ENCODE measurements at places on chromosomes 4 and X.

DNA sequence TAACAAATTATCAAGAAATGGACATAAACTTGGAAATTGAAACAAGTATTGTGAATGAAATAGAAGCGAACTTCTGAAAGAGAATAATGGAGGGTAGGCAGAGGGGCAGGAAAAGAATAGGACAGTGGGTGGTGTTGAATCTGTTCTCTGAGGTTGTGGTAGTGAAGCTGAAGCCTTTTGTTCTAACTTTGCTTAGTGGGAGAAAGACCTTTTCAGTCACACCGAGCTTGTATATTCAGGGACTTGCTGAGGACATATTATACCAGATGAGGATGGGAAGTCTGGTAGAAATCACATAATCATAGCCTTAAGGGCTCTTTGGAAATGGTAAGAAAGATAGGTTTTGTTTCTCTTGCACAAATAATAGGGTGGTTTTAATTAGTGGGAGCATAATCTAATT is 115.4 kb upstream of the NDST4 start:
- no peak for DNase-seq

DNA sequence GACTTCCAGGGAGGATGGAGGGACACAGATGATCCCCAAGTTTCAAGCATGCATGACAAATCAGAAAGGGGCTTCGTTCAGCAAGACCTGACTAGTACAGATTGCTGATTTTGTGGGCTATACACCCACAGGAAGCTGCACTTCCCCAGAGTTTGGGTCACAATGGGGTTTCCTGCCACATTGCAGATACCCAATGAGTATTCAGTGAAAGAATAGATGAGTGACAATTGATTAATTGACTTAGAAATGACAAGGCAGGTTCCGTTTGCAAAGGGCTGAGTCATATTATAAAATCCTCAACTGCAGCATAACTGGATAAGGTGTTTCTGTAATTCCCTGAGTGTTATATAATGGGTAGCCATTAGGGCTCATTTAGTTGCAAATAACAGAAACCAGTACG is 146.6 kb upstream of the TBL1X start:
- no peak for DNase-seq

DNA sequence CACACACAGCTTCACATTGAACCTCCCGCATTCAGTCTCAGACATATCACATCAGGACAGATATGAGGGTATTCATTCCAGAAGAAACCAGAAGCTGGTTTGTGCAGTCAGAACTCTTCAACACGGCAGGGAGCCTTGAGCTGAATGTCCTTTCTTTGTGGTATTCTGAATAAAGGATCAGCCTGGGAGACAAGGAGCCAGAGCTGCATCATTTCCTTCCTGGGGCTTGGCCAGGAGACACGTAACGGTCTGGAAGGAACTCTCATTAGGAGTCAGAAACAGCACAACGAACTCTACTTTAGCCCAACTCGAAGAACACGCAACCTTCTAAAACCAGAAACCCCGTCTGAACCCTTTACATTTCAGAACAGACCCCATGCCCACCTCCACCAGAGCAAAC is 46.4 kb downstream of the KDR start:
- DNase-seq, result no peak

- DNase-seq, result no peak
These were observed 2.7 kb upstream of the UGT2B15 start for GRCh38 chr4:68673143-68673542.

DNA sequence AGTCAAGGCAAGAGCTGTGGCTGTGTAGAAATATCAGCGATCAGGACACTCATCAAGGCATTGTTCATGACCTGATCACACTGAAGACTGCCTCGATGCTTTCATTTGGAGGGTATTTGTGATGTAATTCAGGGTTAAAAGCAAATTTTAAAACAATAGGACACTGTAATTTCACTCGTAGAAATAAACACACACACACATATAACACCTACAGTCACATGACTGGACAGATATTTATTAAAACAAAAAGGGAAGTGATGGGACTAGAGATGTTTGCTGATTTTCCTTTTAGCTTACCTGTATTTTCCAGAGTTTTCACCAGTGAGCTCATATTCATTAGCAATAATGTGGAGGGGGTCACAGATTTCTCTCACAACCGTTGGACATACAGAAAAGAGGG is 51.1 kb upstream of the KDR start:
- DNase-seq, result no peak

DNA sequence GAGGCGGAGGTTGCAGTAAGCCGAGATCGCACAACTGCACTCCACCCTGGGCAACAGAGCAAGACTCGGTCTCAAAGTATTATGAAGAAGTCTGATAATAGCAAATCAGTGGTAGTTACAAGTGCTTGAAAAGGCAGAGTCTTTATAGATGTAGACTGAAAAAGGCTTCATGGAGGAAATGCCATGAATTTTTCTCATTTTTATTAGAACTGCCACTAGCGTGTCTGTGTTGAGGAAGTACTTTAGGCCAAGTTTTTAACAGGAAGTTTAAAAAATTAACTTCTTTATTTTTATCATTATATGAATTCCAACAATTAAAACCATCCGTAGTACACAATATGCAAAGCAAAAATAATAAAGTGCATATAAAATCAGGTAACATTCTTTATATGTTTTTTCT is 32.8 kb upstream of the IL13RA1 start:
- no peak for DNase-seq

DNA sequence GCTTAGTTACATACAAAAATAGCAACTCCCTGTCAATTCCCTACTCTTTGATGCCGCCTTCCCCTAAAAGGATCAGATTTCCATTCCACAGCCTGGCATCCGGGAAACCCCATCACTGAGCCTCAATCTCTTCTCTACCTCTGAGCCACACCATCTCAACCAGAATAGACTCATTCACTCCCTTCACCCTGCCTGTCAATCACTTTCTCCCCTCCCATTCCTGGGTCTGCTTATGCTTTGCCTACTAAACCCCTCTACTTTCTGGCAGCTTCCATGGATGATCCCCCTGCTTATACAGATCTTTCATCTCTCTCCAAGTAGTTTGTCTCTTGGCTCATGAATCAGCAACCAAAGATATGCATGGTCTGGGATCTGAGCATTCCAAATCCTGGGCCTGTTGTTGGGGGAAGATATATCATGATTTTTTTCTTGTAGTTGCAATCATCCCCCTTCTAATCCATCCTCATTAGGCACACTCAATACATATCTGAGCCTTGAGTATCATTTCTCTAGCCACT is 2.6 kb downstream of the AMER1 start:
- no peak for DNase-seq

GRCh38 chrX:17608888-17609287 is 128.4 kb upstream of the SCML1 start:
- DNase-seq, result peak; percentile 72

DNA sequence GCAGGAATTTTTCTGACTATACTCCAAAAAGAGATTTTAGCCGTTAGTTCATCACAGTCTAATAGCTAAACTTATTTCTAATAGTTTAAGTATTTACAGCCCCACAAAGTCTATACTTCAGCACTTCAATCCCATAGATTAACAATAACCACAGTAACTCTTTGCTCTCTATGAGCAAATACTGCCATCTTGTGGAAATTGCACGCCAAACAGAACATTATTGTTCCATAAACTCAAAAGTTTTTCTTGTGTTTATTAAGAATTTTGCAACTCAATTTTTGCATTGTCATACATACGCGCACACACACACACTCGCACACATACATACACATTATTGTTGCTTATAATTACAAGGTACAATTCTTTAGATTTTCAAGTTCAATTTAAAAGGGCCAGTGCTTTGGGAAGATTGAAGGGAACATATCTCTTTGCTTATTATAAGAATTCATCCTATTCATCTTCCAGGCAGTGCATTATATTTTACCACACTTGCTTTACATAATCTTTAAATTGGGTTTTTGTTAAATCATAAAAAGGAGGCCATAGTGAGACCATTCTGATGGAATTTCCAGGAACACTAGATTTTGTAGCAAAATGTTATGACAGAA is 63.8 kb upstream of the ATOH1 start:
- peak; percentile 17 for DNase-seq

- DNase-seq, result no peak
These were observed 42.9 kb downstream of the MOB1B start for GRCh38 chr4:70945046-70945445.

DNA sequence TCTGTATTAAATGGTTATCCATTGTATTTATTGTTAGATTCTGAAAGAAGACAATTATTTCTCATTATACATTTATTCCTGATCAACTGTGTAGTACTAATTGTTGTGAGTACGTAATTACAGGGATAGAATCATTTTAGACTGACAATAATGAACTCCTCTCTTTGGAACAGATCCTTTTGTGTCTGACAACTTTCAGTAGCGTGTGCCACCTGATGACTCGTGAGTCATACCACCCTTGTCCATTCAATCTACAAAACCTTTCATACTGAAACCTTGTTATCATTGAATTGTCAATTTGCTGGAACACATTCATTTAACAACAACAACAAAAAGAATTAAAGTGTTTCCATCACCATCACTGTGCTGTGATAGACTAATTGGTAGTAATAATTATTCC is 602.7 kb upstream of the PCDH7 start:
- no peak for DNase-seq

DNA sequence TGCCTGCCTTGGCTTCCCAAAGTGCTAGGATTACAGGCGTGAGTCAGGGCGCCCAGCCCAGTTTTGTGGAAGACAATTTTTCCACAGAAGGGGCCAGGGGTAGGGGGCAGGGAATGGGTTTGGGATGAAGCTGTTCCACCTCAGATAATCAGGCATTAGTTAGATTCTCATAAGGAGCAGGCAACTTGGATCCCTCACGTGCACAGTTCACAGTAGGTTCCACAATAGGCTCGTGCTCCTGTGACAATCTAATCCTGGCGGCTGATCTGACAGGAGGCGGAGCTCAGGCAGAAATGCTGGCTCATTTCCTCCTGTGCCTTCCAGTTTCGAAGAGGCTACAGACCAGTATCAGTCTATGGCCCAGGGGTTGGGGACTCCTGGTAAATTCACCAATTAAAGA is 491.6 kb upstream of the AADAT start:
- no peak for DNase-seq

- no peak for DNase-seq
These were observed 270.6 kb downstream of the RCHY1 start for GRCh38 chr4:75243570-75243969.

GRCh38 chr4:17170131-17170530 is 271.7 kb upstream of the LDB2 start:
- DNase-seq, result no peak

- peak; percentile 70 for DNase-seq
These were observed 58.2 kb upstream of the ZNF157 start for GRCh38 chrX:47311932-47312774.

DNA sequence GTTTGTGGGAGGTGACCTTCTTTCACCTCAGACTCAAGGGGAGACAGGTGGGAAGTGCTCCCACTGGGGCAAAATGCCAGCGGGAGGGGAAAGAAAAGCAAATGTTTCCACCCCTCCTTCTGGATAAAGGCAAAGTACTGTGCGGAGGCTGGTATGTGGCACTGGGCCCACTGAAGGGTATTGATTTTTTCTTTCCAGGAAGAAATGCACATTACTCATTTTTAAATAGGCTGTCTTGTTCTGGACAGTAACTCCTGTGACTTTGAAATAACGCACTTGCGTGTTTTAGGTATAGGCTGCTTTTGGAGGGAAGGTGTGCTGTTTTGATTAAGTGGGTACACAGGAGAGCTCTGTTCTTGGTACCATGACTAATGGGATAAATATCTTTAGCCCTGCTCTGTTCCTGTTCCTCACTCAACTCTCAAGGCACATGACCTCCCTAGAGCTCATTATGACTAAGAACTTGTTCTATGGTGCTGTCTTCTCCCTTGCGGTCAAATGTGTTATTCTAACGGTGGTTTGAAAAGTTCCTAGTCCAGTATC is 40.7 kb upstream of the MBTPS2 start:
- DNase-seq, result peak; percentile 81

- DNase-seq, result no peak
These were observed 15.1 kb downstream of the TREX2 start for GRCh38 chrX:153430796-153431195.

- no peak for DNase-seq
These were observed 37.1 kb upstream of the SETD7 start for GRCh38 chr4:139593091-139593564.

GRCh38 chrX:121308276-121308805 is 260.9 kb downstream of the GLUD2 start:
- DNase-seq, result peak; percentile 36

- DNase-seq, result peak; percentile 13
These were observed 600.6 kb downstream of the ANKRD50 start for GRCh38 chr4:124111922-124112321.

GRCh38 chr4:135492439-135492838 is 1290.8 kb upstream of the PABPC4L start:
- DNase-seq, result no peak

DNA sequence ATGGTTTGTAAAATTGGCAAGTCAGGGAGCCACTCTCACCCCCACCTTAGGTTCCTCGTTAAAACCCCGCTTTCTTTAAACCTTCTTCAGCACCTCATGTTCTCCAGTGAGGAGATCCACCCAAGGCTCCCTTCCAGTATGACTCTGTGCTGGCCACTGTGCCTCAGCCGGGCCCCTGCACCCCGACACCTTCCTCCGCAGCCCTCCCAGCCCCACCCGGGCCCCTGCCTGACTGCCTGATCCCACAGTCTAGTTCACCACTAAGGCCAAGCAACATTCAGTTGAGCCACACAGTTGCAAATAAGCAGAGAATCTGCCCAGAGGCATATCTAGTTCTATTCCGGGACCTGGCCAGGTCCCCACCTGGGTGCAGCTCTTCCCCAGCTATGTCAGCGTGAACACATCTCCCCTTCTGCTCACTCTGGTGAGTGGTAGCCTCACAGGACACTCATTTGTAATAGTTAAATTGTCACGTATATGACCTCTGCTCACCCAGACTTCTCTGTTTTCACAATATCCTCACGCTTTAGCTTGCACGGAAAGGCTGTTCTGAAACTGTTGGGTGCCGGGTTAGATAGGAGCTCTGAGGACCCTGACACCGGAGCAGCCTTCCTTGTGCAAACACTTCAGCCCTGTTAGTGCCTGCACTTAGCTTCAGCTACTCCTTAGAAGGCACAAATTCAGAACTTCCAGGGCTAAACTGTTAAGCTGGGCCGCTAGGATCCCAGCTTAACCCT is 146.8 kb downstream of the DCTD start:
- no peak for DNase-seq

DNA sequence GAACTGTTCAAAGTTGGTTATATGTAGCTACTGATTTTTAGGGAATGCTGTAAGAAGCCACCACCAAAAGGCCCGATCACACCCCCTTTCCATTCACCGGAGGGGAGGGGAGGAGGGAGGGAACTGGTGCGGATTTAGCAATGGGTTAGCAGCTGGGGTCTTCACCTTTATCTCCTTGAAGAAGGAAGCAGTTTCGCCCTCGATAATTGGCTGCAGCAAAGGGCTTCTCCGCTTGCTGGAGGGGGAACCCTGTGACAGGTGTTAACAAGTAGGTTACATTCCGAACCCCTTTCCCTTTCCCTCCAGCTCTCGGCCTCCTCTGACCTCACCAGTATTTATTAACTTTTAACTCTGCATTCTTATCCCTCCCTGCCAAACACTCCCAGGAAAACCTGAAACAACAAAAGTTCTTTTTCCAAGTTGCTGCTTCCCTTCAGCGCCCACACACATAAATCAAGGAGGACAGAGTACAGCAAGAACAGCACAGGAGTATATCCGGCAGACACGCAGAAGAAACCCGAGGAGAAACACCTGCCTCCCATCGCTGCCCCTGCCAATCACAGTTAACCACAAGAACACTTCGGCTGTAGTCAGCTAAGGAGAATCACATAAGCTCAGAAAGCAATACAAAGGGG is 39.8 kb upstream of the NAP1L5 start:
- peak; percentile 28 for DNase-seq

Measured in Calu3 (cell line).